Lower leg skin (tissue), 4 donors: ENCODE measurements at places on chromosomes 12 and 14. TPM values are rescaled to one million over a fixed set of nuclear protein-coding genes. Genes with fewer than 3 reads are reported as not detected.

- no peak for DNase-seq
Measured at GRCh38 chr12:85550924-85551323, 270.9 kb downstream of the ALX1 start.

GRCh38 chr12:124442281-124442680, 125.1 kb downstream of the NCOR2 start:
- DNase-seq: no peak

Gene MGP
- 143 TPM for total RNA-seq

DNA sequence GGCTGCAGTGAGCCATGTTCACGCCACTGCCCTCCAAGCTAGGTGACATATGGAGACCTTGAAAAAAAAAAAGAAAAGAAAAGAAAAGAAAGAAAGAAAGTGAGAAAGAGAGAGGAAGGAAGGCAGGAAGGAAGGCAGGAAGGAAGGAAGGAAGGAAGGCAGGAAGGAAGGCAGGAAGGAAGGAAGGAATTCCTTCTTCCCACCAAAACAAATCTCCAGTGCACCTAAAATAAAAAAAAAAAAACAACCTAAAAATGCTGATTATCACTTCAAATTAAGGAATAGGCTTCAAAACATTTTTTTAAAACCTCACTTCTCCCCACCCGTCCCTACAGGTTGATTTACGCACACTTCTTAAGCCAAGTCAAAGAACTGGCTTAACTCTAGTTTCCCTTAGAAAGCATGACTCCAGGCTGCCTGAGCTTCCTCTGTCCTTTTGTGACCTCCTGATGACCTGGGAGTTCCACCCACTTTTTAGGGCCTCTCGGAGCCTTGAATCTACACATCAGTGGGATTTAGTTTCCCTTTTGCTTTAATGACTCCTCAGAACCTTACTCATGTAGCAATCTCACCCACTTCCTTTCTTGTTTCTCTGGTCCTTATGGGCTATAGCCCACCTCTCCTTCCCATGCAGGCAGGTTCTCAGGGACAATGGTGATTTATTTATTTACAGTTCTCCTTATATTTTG, 18.6 kb downstream of the DUSP6 start:
- DNase-seq: no peak

DNA sequence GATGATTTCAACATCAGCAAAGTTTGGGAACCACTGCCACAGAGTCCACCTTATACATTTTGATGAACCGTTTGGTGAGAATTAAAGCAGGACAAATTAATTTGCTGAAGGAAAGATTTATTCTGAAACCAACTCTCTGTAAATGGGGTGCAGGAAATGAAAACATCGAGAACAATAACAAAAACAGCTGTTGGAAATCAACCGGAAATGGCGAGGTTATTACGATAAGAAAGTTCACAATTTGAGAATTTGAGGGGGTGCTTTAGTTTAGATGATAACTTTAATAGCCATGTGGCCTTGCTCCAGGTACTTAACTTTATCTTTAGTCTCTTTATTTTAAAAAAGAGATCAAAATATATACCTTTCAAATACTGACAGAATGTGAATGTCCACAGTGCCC, 56.7 kb downstream of the KCNJ8 start:
- no peak for DNase-seq

DNA sequence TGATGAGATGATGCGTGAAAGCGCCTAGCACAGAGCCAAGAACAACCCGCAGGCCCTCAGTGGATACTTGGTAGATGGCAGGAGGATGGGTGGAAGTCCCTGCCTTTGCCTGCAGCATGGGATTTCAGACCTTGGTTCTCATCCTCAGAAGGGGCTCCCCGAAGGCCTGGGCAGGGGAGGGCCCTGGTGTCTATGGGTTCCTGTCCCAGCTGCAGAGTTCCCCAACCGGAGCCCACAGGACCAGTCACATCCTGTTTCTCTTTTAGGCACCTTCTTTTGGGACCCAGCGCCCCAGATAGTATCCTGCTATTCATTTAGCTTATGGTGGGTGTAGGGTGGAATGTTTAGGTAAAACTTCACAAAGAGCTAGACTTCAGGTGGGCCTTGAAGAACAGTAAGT, 55.5 kb downstream of the CALM1 start:
- no peak for DNase-seq

Gene CLEC1B
- not detected for total RNA-seq

Gene RFX4
- total RNA-seq: not detected

GRCh38 chr12:120225852-120226640, 25.1 kb upstream of the RPLP0 start:
- DNase-seq: no peak

DNA sequence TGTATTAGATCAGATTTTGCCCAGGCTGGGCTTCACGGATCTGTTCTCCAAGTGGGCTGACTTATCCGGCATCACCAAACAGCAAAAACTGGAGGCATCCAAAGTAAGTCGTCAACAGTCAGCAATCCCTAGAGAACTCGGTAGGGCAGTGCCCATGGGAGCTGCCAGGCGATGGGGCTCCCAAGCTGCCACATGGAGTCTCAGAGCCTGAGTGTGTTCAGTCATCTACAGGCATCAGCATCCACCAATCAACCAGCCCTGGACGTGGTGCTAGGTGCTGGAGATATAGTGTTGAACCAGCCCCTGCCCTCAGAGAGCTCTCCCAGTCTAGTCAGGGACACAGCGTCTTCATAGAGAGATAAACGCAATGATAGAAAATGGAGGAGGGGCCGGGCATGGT, 6.9 kb downstream of the SERPINA4 start:
- peak; percentile 66 for DNase-seq

- no peak for DNase-seq
Measured at GRCh38 chr12:53856132-53856531, 82.5 kb upstream of the HOXC13 start.

DNA sequence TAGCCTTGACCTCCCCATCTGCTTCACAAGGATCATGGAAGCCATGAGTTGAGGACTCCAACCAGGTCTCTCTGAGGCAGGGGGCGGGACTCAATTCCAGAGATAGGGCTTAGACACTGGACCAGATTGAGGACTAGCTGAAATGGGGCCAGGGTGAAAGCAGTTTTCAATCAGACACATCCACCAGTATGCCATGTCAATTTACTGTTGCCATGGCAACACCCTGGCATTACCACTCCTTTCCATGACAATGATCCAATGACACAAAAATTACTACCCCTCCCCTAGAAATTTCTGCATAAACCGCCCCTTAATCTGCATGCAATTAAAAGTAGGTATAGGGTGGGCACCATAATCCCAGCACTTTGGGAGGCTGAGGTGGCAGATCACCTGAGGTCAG, 18.6 kb upstream of the DCAF5 start:
- no peak for DNase-seq

DNA sequence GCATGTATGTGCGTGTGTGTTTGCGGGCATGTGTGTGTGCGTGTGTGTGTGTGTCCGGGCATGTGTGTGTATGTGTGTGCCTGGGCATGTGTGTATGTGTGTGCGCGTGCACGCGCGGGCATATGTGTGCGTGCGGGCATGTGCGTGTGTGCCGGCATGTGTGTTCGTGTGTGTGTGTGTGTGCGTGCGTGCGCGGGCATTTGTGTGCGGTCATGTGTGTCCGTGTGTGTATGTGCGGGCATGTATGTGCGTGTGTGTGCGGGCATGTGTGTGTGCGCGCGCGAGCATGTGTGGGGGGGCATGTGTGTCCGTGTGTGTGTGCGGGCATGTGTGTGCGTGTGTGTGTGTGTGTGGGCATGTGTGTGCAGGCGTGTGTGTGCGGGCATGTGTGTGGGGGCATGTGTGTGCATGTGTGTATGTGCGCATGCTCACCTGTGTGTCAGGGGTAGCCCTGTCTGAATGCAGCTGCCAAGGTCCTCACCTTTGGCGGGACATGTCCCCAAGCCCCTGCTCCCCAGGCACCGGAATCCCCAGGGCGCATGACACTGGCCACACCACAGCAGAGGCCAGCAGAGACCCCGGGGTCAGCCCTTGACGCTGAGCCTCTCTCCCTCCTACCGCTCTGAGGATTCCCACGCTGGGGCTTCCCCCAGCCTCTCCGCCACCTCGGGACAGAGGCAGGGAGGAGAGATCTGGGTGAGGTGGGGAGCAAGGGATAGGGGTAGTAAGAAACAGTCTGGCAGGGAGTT, 109.5 kb upstream of the NCOR2 start:
- no peak for DNase-seq

- DNase-seq: peak; percentile 13
Measured at GRCh38 chr14:104913435-104913834, 11.2 kb upstream of the PLD4 start.

DNA sequence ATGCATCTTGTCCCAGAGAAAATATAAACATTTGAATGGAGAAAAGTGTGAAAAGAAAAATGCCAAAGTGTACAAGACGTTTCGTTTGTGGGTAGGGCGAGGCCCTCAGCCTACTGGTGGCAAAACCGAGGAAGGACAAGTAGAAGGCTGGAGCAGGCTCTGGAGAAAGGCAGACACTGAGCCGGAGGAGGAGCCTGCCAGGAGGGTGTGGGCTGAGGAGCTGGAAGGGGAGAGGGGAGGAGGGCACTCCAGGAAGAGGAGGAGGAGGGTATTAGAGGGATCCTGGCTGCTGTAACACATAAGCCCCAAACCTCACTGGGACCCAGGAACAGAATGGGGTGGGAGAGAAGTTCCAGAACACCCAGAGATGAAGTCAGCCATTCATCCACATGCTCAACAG, 47.7 kb downstream of the CLMN start:
- no peak for DNase-seq

Gene PRPH
- total RNA-seq: 1.4 TPM

DNA sequence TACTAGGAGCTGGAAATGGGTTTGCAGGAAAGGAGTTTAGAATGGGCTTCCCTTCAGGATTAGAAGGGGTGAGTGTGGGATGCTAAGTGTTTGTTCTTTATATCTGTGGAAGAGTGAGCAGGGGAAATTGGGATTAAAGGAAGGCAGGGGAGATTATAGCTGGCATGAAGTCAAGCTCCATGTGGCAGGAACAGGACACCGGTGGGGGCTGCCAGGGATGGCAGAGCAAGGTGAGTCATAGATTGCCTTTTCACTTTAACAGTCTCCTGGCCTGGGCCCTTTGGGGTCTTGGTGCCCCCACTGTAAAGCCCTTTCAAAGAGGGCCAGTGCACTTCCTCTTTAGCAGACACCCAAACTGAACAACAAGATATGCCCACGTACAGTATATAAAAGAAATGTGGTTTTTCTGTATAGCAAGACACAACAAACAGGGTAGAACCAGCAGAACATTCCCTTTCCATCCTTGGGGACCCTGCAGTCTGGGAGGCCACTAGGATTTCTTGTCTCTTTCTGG, 23.1 kb upstream of the FBXO21 start:
- DNase-seq: no peak

GRCh38 chr12:112907415-112908157, 824 bp downstream of the OAS1 start:
- no peak for DNase-seq

GRCh38 chr12:113044516-113044915, 12.0 kb upstream of the DTX1 start:
- DNase-seq: no peak

Gene TAS2R42
- total RNA-seq: not detected
